Ureter (tissue), 1 donor: ENCODE measurements at places on chromosomes 4 and X. TPM values are rescaled to one million over a fixed set of nuclear protein-coding genes. Genes with fewer than 3 reads are reported as not detected.

The HSFX2 gene
- not detected for total RNA-seq

The CCDC120 gene
- 16.9 TPM for total RNA-seq

DNA sequence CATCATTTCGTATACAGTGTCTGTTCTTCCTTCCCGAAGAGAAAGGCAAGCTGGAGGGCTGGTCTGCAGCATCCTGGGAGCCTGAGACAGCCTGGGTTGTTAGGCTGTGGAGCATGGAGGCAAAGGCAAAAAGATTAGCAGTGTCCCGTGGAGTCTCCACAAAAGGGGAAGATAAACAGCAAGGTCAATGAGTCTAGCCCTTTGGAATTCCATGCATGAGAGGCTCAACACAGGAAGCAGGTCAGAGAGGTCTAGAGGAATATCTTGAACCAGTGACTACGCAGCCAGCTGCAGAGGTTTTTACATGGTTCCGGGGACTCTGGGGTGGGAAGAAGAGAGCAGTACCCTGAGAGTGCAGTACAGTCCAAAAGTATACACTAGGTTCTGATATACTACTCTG, 12.2 kb upstream of the MCF2 start:
- no peak for DNase-seq

The DUX4 gene
- 0.29 TPM for total RNA-seq
